Activated T-helper 2 cell treated with anti-CD3 and anti-CD28 coated beads, Interferon-gamma antibody, Interleukin-2, Interleukin-4, amounts not matched to agents 10 μg/mL and 5 μg/mL and 100 μg/mL, durations not matched to agents 14 hours and 24 hours and 36 hours (primary cell): ENCODE measurements at places on chromosomes 4 and X. TPM values are rescaled to one million over a fixed set of nuclear protein-coding genes. Genes with fewer than 3 reads are reported as not detected.

- no peak for DNase-seq
Measured at GRCh38 chrX:118211891-118212816, 95.5 kb upstream of the KLHL13 start.

- DNase-seq, result no peak
Measured at GRCh38 chrX:41599507-41599906, 89.3 kb upstream of the GPR34 start.

EGF gene
- not detected in 2 replicates for total RNA-seq

NOCT gene
- total RNA-seq, result 20.3 and 22.1 TPM in 2 replicates
